Bronchial epithelial cell (primary cell): ENCODE measurements at places on chromosomes 6 and 20.
A peak's percentile ranks its signal among the peaks of the same experiment; 100 is the strongest.

DNA sequence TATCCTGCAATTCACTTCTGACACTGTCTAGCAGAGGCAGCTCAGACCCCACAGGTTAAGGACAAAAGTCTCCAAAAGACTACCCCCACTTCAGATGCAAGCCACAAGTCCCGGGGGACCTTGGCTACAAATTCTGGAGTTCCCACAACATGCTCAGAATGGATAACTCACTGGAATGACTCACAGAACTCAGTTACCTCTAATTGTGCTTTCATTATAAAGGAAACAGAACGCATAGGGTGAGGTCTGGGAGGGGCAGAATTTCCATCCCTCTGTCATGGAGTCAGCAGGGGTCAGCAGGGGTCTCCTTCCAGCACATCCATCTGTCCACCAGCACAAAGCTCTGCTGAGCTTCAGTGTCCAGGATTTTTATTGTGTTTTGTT, 184.2 kb downstream of the CDH4 start:
- DNase-seq: peak; percentile 71

DNA sequence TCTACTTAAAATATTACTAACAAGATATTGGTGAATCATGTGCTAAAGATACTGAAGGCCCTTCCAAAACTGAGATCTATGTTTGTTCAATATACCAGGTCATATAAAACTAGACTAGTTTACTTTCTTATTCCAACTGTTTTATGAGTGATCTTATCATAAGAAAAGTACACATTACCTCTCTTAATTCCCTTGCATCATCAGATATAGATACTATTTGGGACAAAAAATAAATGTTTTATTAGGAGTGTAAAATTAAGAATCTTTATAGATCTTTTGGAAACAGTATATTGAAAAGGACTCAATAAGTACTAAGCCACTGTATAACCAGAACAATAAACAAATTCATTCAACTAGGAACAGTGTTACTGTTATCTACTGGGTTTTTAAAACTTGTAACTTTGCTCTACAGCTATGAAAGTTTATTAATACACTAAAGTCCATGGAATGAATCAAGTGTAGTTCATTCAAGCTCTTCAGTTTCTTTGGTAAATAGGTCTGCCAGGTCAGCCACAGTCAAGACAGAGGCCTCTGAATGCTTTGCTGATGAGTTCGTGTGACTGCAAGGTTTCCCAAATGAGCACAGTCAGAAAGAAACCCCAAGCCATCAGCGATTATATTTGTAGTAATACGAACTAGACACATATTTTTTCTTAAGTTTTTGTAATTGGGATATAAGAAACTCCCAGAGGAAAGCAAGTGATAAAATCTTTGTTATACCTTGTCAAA, 71.8 kb upstream of the FBXO30 start:
- DNase-seq: no peak

- DNase-seq: peak; percentile 88
Observed at GRCh38 chr20:37179683-37180524, 556 bp upstream of the MROH8 start.

- DNase-seq: no peak
Observed at GRCh38 chr6:109060571-109060970, 34.1 kb downstream of the SESN1 start.

GRCh38 chr20:59720013-59720412, 115.7 kb downstream of the PHACTR3 start:
- DNase-seq: no peak

DNA sequence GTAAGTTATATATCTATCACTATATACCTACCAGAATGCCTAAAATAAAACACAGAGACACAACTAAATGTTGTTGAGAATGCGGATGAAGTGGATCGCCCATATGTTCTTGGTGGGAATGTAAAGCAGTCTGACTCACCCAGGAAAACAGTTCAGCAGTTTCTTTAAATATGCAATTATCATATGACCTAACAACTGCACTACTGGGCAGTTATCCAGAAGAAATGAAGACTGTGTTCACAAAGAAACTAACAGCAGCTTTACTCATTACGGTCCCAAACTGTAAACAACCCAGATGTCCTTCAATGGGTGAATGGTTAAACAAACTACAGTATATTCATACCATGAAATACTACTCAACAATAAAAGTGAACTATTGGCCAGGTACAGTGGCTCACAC, 14.3 kb upstream of the ZC3H12D start:
- DNase-seq: peak; percentile 90

DNA sequence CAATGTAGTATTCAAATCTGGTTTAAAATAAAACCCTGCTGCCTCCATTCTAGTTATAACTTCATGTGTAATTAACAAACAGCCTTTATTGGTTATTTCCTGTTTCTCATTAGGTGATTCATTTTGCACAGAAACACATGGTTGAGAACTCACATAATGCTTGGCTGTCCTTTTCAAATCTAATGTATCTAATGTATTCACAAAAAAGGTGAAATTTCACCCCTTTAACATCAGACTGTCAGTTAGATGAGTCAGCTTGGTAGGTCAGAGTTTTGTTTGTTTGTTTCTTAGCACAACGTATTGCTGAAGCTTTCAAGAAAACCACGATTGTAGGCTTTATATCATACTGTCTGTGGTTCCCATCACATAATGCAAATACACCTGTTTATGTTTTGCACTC, 78.7 kb upstream of the TMEM30A start:
- peak; percentile 22 for DNase-seq

GRCh38 chr6:113676968-113677367, 180.2 kb upstream of the MARCKS start:
- DNase-seq: no peak

GRCh38 chr6:154329350-154330170, 27.0 kb downstream of the IPCEF1 start:
- DNase-seq: no peak

GRCh38 chr6:148878683-148879082, 131.9 kb downstream of the UST start:
- no peak for DNase-seq

DNA sequence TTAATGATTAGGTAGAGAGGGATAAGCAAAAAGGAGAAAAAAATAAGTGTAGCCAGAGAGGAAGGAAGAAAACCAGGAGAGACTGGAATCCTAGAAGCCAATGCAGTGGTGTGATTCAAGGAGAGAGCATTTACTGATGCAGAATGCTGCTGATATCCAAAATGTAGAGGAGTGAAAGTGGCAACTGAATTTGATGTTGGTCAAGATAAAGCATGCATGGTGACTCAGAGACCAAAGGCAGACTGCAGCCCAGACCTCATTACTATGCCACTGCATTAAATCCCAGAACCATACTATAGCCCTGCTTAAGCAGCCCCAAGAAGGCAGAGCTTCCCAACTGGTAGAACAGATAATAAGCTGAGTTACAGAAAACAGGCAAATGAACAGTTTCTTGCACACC, 15.8 kb downstream of the KLHL32 start:
- peak; percentile 29 for DNase-seq

DNA sequence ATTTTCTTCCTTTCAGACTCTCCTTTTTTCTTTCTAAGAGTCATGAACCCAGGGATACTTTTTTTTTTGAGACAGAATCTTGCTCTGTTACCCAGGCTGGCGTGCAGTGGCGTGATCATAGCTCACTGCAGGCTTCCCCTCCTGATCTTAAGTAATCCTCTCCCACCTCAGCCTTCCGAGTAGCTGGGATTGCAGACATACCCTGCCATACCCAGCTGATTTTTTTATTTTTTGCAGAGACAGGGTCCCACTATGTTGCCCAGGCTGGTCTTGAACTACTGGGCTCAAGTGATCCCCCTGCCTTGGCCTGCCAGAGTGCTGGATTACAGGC, 32.8 kb upstream of the IER3 start:
- no peak for DNase-seq

- peak; percentile 64 for DNase-seq
Observed at GRCh38 chr20:62921119-62921687, 5.1 kb downstream of the DIDO1 start.

DNA sequence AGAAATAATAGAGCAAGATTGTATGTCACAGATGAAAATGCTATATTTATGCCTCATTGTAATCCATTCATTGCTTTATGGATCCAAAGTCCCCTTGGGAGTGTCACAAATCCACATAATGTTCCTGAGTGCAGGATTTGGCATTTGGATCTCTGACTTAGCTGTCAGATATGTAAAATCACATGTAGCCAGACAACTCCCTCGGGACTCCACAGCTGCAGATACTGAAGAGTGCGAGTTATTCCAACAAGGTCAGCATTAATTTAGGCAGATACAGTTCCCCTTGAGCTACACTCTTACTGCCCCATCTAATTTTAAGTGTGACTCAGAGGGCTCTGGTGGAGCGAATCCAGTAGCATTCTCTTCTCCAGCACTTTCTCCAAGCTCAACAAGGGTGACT, 433.2 kb downstream of the CD83 start:
- DNase-seq: no peak

DNA sequence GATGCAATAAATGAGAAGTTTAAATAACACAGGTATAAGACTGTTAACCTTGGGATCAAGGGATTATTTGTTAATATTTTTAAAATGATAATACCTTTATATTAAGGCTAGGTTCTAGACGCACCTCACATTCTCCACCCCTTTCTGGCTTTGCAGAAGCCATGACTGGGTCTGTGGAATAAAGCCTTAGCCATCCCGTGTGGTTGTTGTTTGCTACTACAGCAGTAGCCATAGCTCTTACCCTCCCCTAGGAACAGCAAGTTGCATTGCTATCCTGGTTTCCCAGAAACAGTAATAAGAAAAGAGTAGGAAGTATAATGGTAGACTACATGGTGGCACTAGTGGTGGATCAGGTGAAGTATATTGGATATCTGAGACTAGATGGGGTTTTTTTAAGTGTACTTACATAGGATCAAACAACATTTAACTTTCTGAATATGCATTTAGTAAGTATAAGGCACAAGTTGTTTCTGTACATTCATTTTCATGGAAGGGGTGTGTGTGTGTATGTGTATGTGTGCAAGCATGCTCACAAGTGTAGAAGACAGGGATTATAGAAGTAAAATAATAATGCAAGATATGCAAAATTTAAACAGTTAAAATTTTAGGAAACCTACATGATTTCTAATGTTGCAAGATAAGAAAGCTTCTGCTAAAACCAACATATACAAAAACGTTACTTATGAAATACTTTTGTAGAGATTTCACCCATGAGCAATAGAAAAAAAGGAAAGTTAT, 384.2 kb downstream of the PRKN start:
- DNase-seq: no peak

DNA sequence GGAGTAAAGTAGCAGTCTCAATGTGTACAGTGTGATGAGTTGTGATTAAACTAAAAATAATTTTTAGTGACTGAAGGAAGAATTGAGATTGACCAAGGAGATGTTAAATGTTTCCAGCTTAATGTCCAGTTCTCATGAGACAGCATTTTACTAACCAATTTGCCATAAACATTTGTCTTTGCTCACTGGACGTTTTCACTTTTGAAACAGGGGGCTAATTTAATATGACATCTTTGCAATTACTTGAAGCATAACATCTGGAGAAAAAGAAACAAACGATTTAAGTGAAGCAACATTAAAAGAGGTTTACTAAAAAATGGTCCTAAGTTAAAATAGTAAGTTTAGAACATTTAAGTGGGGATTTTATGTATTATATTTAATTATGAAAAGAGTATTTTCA, 443.8 kb downstream of the BCKDHB start:
- no peak for DNase-seq

- DNase-seq: peak; percentile 65
Observed at GRCh38 chr6:134111062-134111677, 58.7 kb upstream of the SLC2A12 start.
